ENCODE measurements at places on chromosomes 5 and 9. TPM values are rescaled to one million over a fixed set of nuclear protein-coding genes. Genes with fewer than 3 reads are reported as not detected.

The MED22 gene
- 19.1 TPM for total RNA-seq

The PCDHGB2 gene
- 0.64 TPM for total RNA-seq

The NPR2 gene
- 1.5 TPM for total RNA-seq

The SPINK7 gene
- not detected for total RNA-seq

The ARHGEF28 gene
- total RNA-seq, result 50.7 TPM

The OR1Q1 gene
- not detected for total RNA-seq

The MAMDC4 gene
- 0.64 TPM for total RNA-seq

The C7 gene
- total RNA-seq, result 0.51 TPM

The DBH gene
- not detected for total RNA-seq

The SLC22A4 gene
- 5.7 TPM for total RNA-seq

The PCDHA1 gene
- not detected for total RNA-seq

The SMIM32 gene
- total RNA-seq, result not detected

The KIF2A gene
- total RNA-seq, result 67.0 TPM

The UNC5A gene
- total RNA-seq, result 0.26 TPM

The SPATA31C2 gene
- not detected for total RNA-seq

The CNTNAP3 gene
- total RNA-seq, result 78.6 TPM

The KLF9 gene
- 16.7 TPM for total RNA-seq

The CERT1 gene
- 20.0 TPM for total RNA-seq

The CDH9 gene
- not detected for total RNA-seq

The CORO2A gene
- total RNA-seq, result 0.51 TPM

The ABLIM3 gene
- 19.5 TPM for total RNA-seq

The SLC25A48 gene
- not detected for total RNA-seq

The SUSD3 gene
- total RNA-seq, result not detected

The FTMT gene
- not detected for total RNA-seq

The ZDHHC11 gene
- total RNA-seq, result 0.26 TPM

The TEX48 gene
- total RNA-seq, result not detected

The GDNF gene
- not detected for total RNA-seq

The SPATA31E1 gene
- not detected for total RNA-seq

Data from dermis microvascular lymphatic vessel endothelial cell (primary cell).